ENCODE measurements at places on chromosomes 6 and 20.

GRCh38 chr6:5250911-5251310, 9.8 kb downstream of the LYRM4 start:
- no peak for DNase-seq

DNA sequence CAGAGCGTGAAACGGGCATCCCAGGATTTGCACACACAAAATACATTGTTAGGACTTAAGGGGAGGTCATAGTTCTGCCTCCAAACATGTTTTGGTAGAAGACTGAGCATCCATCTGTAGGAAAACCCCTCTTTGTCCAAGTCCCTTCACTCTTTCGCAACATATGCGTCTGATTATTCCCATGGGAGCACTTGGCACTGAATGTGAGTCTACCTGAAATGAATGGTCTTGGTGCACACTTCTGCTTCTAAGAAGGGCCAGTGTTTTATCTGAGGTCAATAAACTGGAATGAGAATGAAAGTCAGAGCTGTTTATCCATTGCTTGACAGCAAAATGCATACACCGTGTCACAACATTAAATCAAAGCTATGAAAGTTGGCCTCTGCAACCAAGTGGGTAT, 33.0 kb downstream of the GJA10 start:
- no peak for DNase-seq

- DNase-seq: no peak
Measured at GRCh38 chr6:30508890-30509736, 19.8 kb downstream of the HLA-E start.

DNA sequence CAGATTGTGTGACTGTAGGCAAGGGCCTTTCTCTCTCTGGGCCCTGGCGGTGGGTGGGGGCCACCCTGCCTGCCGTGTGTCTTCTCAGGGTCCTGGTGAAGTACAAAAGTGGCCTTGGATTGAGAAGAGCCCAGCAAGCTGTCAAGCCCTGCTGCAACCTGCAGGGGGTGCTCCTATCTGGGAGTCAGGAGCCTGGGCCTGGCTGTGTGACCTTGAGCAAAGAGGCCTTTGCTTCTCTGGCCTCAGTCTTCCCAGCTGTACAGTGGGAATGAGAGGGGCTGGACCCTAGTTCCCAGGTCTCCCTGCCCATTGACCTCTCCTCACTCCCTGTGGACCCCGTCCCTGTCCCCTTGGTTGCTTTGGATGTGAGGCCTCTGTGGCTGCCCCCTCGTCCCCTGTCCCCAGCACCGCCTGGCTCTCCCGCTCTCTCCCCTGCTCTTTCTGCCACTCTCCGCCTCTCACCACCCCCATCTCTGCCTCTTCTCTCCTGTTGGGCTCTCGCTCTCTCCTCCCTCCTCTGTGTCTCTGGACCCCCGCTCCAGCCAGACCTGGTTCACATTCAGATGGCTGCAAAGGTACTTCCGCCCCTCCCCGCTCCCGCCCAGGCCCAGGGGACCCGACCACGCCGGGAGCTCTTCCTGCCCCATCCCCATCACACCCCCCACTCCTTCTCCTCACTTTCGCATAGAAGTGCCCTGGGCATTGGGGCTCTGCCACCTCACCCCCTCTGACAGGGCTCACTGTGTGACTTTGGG, 46.7 kb downstream of the SRC start:
- no peak for DNase-seq

GRCh38 chr20:35199740-35200139, 26.8 kb upstream of the MMP24 start:
- DNase-seq: no peak

GRCh38 chr6:98516866-98517265, 317.5 kb upstream of the POU3F2 start:
- no peak for DNase-seq

- DNase-seq: no peak
Measured at GRCh38 chr20:20130399-20130798, 78.1 kb downstream of the CFAP61 start.

GRCh38 chr6:154980273-154981078, 14.6 kb upstream of the TIAM2 start:
- DNase-seq: no peak

DNA sequence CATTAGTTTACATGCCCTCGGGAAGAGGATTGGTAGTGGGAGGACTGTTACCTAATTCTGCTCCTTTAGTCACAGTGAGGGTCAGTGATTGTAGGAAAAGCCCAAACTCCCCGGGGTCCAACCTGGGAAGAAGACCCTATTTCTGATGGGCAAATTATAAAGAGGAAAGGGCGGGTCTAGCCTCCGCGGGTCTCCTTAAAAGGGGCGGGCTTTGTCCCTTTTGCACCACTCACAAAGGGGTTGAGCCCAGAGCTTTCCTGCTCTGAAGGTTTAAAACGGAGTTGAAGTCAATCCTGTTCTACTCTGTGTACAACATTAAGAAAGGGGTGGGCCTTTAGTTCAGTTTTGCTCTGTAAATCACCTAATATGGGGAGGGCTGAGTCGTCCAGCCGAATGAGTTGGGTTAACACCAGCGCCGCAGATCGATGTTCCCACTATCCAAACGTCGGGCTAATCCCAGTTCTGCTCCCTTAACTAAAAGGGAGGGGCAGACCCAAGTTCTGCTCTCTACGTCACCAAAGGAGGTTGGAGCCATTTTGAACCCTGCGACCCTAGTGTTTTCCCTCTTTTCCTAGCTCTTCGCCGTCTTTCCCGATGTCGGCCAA, 920 bp upstream of the RNF5 start:
- no peak for DNase-seq

DNA sequence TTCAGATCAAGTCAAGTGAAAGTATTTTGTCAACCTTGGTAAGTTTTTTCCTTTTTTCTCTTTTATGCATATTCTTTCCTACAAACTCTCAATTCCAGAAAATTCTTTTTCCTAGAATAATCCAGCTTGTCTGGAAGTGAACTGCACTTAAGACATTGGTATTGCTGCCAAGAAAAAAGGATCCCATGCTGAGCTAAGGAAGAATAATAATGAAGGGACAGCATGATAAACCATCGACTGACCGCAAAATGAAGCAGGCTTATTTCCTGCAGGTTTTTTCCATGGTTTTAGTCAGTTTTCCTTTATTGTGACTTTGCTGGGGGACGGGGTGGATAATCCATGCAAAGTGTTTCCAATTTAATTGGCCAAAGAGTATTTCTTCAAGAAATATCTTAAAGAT, 857.6 kb upstream of the SLC35B3 start:
- no peak for DNase-seq

- no peak for DNase-seq
Measured at GRCh38 chr6:100472674-100473073, 8.0 kb upstream of the SIM1 start.

DNA sequence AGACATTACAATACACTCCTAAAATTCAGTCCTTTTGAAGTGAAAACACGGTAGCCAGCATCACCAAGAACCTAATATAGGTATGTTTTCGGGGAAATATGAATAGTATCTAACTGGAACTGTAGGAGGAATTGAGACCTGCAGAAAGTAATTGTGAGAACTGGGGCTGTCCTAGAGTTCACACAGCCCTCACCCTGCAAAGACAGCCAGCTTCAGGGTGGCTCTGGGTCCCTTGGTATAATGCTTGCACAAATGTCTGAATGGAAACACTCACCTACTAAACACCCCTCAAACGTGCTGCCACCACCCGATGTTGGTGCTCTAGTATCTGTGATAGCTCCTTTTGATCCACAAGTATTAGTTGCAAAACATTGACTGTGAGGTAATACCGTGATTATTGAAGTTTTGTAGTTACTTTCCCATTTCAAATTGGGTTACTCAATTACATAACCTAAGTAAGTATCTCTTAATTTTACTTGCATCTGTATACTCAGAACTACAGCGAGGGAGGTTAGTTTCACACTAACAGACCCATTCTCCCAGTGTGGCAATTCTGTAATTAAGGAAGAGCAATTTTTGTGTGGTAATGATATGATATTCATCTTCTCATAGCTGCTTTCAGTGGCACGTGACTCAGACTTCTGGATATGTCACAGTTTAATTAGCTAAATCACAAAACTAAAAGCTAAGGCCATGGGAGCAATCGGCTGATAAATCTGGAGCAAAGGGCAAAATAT, 129.5 kb downstream of the INSM1 start:
- no peak for DNase-seq

DNA sequence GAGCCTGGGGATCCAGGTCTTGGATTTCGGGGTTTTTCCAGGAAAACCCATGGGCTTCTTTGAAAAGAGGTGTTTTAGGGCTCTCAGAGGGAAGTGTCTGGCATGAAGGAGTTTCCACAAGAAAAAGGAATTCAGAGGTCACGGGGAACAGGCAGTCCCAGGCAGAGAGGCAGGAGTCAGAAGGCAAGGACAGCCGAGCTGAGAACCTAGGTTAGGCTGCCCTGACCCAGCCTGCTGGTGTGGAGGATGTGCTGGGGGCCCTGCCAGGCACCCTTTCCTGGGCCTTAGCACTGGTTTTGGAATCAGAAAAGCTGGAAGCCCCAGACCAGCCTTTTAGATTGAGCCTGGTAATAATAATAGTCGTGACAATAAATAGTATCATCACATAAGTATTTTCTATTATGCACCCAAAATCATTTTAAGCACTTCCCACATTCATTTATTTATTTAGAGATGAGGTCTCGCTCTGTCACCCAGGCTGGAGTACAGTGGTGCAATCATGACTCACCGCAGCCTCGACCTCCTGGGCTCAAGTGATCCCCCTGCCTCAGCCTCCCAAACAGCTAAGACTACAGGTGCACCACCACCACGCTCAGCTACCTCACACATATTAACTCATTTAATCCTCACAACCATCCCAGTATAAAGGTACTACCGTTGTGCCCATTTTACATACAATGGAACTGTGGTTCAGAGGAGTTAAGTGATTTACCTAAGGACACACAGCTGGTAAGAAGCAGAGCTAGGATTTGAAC, 19.9 kb downstream of the TGM2 start:
- DNase-seq: no peak

GRCh38 chr6:43718387-43719105, 31.0 kb upstream of the MRPS18A start:
- DNase-seq: no peak

All from posterior cingulate gyrus (tissue), 11 donors.